ENCODE measurements at places on chromosomes 6 and 20.

GRCh38 chr20:60579941-60580515 lies 621.8 kb downstream of the CDH26 start:
- no peak for DNase-seq

GRCh38 chr6:149719531-149719930 lies 1.6 kb upstream of the LATS1 start:
- DNase-seq: no peak

DNA sequence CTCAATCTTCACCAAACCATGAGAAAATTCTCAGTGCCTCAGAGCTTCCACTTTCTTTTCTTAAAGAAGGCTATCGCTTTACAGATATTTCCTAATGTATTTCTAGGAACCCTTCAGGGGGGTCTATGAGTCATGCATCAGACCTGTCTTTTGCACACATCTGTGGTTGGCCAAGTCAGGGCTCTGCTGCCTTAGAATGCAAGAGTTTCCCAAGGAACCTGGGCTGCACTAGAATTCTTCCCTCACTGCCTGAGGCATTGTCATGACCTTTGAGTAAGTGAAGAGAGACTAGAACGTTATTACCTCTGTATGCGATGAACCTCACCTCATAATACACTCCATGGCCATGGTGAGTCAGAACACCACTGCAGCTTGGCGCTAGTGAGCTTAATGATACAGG lies 365.0 kb upstream of the ID4 start:
- DNase-seq: peak; percentile 29

DNA sequence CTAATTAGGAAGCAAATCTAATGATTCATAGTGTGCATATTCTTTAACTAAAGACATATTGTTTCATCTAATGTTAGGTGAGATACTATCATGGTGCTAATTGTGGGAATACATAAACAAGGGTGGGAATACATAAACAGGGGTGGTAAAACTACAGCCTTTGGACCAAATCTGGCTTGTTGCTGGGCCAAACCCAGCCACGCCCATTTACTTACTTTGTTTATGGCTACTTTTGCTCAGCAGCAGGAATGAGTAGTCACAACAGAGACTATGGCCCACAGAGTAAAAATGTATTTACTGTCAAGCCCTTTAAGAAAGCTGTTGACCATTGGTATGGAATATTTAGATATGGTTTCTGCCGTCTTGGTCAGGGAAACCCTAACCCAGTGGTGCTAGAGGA lies 31.7 kb downstream of the FAM135A start:
- DNase-seq: no peak

DNA sequence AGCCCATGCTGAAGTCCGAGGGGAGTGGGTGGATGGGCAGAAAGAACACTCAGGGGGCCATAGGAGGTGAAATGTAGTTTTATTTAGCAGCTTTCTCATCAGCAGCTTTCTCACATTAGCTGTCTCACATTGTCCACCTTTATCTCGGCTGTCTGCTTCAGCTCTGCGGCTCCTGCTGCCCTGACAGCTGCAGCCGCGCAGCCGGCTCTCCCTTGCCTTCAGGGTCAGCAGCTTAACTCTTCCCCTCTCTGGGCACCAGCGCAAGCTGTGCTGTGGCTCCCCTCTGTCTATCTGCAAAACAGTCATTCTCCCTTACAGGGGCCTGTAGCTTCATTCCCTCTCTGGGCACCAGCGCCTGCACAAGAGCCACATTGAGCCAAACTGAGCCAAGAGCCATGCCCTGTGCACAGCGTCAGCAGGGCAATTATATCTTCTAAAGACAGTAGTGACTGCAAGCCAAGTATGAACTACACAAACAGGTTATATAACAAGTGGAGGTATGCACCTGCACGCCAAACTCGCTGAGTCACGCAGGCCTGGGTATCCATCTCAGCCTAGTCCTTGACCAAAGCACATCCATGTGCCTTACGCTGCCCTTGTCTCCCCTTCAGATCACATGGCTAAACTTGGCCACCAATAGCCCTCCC lies 198.8 kb downstream of the EYA2 start:
- DNase-seq: no peak

GRCh38 chr6:151240791-151241642 lies 1.2 kb downstream of the AKAP12 start:
- peak; percentile 64 for DNase-seq

- DNase-seq: no peak
Observed at GRCh38 chr20:25325997-25326396, 64.6 kb downstream of the ABHD12 start.

GRCh38 chr20:41573955-41574354 lies 44.2 kb downstream of the CHD6 start:
- peak; percentile 25 for DNase-seq

DNA sequence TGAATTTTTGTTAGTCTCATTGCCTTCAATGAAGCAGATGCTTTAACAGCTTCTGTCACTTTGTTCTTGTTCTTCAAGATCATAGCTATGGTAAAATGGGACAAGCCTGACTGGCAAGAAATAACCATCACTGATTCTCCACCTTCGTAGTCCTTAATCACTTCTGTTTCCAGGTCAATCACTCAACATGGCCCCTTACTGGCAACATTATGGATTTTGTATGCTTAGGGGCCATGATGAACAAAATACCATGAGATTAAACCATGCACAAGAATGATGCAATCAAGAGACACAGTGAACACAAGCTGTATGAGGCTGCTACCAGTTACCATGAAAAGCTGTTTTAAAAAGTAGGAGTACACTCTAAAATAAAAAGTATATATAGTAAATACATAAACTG lies 32.8 kb downstream of the ADNP start:
- DNase-seq: no peak

DNA sequence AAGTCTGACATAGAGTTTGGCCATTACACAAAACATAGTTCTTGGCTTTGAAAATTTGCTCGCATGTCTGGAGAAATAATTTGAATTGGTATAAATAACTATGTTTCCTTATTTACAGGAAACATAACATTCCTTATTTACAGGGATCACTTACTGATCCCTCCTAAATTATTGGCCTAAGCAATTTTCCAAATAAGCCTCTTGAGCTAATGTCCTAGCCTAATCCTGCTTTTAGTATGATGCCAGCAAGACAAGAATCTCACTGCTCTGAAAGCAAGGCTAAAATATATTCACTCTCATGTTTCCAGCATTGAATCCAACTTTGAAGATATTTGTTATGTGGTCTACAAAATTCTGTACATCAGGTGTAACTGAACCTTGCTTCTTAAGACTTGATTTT lies 4.1 kb upstream of the TBC1D32 start:
- DNase-seq: no peak

GRCh38 chr6:34491091-34491430 lies 25.2 kb downstream of the PACSIN1 start:
- peak; percentile 30 for DNase-seq

GRCh38 chr6:15754706-15755079 lies 91.9 kb upstream of the DTNBP1 start:
- DNase-seq: no peak

DNA sequence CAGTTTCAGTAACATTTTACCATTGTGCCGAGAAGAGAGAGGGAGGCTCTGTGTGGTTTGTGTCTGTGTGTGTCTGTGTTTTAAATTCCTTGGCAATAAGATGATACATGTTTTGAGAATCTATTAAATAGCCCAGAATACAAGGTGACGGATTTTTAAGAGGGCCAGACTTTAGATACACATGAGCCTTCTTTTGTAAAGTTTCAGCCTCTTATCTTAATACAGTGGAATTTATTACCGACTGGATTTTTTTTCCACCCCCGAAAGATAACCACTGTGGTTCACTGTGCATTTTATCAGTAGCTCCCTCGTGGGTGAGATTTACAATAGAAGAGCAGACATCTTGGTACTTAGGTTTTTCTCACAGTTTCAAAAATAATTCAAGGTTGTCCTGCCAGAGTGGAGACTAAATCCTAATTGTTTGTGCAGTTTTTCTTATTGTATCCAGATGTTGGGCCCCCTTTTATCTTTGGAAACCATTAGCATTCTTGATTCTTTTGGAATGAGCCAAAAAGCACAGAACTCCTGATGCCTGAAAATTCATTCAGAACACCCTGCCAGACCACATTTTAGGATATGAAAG lies 49.9 kb downstream of the STK4 start:
- no peak for DNase-seq

GRCh38 chr6:6284221-6284966 lies 36.1 kb downstream of the F13A1 start:
- no peak for DNase-seq

- DNase-seq: no peak
Observed at GRCh38 chr6:43170417-43170930, 595 bp upstream of the SRF start.

DNA sequence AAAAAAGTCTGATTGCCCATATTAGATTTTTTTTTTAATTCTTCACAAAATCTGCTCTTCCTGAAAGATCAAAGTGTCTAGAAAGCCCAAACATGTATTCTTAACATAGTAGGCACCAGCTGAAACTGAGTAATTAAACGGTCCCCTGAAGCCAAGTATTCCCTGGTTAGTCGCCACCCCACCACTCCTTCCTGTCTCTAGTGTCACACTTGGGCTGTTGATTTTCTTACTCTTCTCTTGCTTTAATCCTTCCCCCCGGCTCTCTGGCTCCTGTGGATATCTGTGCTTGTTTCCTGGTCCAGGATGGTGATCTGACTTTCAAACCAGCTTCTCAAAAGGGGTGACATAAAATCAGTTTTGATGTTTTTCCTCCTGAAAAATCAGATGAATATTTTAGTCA lies 162.9 kb downstream of the QKI start:
- DNase-seq: no peak

DNA sequence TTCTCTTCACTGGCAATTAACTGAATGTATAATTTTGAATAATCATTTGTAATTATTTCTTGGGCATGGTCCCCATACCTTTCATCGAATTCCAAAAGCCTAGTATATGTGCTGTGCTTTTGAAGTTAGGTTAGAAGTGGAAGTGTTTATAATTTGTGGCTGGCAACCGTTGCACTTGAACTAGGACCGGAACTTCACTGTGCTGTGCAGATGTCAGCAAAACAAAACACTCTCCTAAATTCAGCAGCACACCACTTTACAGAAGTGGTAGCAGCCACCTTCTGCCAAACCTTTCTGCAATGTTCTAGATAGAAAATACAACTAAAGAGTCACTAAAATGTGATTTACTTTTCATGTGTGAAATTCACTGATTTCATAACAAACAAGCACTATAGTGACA lies 111.9 kb downstream of the FAM83B start:
- no peak for DNase-seq

GRCh38 chr6:71420095-71420692 lies 131.6 kb downstream of the OGFRL1 start:
- peak; percentile 49 for DNase-seq

- DNase-seq: no peak
Observed at GRCh38 chr6:139361211-139361610, 13.2 kb downstream of the CITED2 start.

GRCh38 chr6:137880746-137881521 lies 13.9 kb downstream of the TNFAIP3 start:
- no peak for DNase-seq

GRCh38 chr6:108953681-108954080 lies 105.5 kb downstream of the ARMC2 start:
- DNase-seq: no peak

- no peak for DNase-seq
Observed at GRCh38 chr6:144729502-144729901, 444.4 kb downstream of the UTRN start.

GRCh38 chr6:122202576-122203137 lies 196.8 kb upstream of the HSF2 start:
- peak; percentile 3 for DNase-seq

DNA sequence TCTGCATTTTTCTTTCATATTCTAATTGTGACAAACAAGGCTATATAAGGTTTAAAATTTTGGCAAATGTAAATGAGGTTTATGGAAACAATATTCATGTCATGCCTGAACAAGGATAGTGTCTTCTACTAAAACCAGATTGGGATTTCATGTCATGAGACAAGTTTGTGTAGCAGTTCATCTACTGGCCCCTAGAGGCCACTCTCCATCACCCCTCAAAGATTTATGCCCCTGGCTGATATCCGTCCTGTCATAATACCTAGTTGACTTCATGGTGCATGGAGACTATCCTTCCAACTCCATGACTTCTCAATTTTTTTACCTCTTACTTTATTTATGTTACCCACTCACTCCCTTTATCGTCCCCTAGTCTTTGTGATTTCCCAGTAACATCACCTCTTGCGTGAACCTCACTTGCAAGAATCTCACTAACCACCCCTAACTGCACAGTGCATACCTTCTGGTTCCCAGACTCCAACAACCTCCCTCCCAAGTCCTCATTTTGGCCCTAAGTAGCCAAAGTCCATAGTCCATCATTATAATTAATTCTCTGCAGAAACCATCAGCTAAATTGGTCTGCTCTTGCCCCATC lies 179.8 kb downstream of the TASP1 start:
- peak; percentile 64 for DNase-seq

- DNase-seq: peak; percentile 5
Observed at GRCh38 chr6:97049253-97050011, 124.9 kb downstream of the KLHL32 start.

GRCh38 chr20:49707118-49707517 lies 6.6 kb downstream of the B4GALT5 start:
- no peak for DNase-seq

- DNase-seq: peak; percentile 49
Observed at GRCh38 chr20:1827974-1828785, 67.0 kb upstream of the SIRPA start.

DNA sequence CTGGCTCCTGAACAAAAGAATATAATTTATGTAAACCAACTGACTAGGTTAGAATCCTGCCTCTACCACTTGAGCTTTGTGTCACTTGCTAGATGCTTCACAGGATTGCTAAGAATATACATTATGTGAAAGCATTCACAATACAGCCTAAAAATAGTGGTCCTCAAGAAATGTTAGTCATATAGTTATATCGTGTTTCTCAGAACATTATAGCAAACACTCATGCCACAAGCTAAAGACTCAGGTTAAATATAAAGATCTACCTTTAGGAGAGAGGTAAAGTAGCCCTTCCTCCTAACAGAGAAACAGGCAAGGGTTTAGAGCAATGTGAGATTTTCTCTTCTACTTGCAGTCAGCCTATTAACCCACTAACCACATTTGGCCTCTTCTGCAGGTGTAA lies 17.8 kb upstream of the ALDH8A1 start:
- no peak for DNase-seq

DNA sequence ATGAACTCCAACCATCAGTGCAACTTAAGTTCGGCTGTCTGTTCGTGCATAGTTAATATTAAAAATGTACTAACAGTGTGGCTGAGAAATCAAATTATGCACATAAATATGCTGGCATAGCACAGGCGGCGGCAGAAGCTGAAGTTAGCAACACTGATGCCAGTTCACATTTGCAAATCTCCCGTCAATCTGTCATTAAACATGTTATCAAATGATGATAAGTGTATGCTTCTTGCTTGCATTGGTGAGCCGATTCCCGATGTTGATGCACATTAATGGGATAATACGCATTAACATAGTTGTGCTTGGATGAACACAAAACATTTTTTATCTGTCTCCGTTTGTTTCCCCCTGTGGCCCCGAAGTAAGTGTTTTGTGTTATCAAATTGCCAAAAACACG lies 309.4 kb downstream of the ZNF217 start:
- no peak for DNase-seq

- no peak for DNase-seq
Observed at GRCh38 chr6:74505391-74505790, 700.5 kb downstream of the COL12A1 start.
